Hematopoietic multipotent progenitor cell treated with erythropoietin and hydrocortisone succinate and interleukin-3 and kit ligand, for 17 days (in vitro differentiated cells): ENCODE measurements at places on chromosomes 2 and 18.
A peak's percentile ranks its signal among the peaks of the same experiment; 100 is the strongest.

DNA sequence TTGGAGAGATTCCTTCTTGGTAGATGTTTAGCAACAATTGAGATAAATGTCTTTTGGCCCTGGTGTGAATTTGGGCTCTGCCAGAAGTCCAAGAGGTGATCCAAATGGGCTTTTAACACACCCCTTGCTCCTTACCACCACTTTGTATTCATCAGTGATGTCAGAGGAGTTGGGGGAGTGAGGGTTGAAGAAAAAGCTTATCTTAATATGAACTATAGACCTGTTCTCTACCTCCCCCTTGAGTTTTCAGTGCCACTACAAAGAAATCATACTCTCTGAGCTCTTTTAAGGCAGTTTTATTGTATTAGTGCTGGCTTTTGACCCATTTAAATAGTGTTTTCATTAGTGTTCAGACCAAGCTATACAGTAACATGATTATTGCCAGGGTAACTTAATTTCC, 229.1 kb downstream of the PHLPP1 start:
- DNase-seq: no peak

DNA sequence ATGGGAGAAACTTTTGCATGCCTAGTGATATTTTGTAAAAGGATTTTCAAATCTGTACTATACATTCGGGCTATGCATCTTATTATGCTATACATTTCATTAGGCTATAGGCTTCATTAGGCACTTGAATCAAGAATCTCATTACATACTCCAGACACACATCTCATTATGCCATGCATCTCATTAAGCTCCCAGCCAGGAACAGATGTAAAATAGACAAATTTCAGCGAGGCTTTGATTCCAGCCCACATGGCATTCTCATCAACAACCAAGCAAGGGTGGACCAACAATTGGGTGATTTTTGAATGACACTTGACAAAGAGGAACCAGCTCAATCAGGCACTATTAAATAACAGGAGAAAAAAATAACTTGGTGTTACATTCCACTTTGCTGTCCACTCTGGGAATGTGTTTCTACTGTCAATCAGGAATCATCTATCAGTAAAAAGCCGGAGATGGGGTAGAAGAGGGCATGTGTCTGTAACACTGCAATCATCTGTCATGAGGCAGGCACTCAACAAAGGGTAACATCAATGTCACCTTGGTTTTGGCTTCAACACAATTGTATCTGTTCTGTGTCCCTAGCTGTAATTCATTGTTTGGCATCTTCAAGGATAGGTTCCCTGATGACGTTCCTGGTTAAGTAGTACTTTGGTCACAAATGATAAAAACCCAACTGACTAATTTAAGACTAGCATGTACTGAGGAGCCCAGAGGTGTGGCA, 498.6 kb downstream of the EPHA4 start:
- DNase-seq: no peak

DNA sequence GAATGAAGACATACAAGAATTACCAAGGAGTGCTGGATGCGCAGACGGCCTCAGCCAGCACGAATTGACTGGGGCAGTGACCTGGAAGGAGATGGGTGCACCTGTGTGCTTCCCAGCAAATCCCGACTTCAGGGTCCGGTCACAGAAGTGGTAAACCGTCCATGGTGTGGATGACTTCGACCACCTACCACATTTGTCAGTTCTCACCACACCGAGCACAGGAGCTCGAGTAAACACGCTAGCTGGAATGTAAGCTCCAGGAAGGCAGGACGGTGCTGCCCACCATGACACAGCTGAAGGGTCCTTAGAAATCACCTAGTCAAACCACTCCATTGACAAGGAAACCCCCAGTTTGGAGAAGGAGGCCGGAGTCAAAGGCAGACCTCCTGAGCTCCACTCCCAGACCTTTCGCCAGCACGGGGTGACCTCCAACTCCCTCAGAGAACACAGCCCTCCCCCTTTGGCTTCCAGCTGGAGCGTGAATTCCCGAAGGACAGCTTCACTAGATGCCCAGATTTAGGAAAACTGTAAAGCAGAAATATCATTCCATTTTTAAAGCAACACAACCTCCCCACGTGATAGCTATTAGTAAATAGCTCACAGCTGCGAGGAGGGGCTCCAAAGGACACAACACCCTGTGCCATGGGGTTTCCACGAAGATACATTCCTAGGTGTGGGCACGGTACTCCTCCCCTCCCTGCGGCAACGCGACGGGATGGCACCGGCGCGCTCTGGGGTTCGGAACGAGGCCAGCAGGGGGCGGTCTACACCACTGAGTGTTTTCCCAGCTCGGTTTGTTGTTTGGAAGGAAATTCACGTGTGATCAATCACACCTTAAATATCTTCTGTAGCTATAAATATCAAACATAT, 34.1 kb upstream of the GNAL start:
- peak; percentile 15 for DNase-seq

DNA sequence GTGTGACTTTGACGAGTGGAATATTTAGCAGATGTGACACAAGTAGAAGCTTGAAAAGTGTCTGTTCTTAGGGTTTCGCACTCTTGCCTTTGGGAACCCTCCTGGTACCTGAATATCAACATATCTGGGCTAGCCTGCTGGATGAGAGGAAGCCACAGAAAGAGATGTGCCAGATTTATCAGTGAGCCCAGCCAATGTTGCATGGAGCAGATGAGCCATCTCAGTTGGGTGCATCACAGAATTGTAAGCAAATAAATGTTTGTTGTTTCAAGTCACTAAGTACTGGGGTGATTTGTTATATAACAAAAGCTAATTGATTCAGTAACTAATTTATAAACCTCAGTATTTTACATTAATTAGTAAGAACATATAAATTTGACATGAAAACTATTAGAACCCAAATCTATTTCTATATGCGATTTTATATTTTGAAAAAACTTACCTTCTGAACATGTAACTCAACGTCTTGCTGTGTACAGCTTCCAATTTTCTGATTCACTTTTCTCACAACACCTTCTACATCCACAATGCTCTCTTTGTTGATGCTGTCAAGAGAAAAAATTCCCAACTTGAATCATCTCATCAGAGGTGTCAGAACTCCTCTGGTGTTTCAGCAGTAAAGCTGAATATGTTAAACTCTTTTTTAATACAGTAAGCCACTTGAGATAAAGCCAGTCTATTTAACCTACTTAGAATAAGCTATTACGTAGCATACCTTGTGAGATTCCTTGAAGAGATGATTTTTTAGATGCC, 42.3 kb downstream of the DARS1 start:
- no peak for DNase-seq

DNA sequence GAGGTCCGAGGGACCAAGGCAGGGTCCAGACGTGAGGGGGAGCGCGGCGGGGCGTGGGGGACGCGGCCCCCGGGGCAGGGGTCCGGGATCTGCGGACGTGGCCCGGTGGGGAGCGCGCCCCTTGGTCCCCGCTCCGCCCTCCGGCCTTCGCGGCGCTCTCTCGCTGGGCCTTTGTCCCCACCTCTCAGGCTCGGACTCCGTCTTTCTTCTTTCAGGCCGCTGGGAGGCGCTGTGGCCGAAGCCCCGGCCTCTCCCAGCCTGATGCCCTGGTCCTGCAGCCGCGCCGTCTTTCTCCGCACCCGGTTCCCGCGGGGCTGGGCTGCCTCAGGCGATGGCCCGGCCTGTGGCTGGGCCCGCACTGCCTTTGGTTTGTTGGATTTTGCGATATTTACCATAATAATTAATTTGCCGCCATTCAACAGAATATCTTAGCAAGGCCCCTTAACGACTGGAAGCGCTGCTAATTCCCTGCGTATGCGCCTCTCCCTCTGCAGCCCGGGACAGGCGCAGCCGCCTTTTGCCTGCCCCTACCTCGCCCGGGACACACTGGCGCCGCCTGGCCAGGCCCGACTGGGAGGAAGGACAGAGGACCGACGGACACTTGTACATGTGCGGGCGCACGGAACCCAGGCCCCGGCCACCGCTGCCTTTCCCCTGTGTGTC, 10.8 kb downstream of the SIX3 start:
- no peak for DNase-seq

GRCh38 chr18:75208155-75208835, 644 bp downstream of the PTGR3 start:
- no peak for DNase-seq

DNA sequence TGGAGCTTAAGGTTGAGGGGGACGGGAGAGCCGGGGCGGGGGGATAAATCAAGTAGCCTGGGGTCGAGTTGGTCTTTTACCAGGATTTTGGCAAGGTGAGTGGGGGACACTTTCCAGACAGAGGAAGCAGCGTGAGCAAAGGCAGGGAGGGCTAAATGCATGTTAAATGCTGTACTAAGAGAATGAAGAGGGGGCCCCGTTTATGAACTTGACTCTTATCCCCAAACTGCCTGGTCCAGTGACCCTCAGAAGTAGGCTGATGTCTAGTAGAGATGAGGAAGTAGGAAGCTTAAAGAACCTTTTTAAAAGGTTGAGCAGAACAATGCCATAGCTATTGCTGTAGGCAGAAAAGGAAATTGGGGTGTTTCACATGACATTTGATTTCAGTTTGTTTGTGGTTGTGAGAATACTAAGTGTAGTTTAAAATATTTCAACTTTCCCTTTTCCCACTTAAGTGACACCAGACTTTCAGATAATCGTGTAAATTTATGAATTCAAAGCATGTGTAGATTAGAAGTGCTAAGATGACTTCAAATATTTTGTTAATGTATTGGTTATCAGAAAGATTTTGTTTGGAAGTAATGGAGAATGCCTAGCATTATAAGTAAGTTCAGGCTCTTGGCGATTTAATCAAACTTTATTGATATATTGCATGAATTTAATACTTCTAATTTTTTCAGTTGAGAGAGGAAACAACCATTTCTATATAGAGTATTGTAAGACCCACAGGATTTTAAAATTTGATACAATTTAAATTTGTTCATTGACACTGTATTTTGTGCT, 1.8 kb downstream of the REL start:
- DNase-seq: peak; percentile 54

DNA sequence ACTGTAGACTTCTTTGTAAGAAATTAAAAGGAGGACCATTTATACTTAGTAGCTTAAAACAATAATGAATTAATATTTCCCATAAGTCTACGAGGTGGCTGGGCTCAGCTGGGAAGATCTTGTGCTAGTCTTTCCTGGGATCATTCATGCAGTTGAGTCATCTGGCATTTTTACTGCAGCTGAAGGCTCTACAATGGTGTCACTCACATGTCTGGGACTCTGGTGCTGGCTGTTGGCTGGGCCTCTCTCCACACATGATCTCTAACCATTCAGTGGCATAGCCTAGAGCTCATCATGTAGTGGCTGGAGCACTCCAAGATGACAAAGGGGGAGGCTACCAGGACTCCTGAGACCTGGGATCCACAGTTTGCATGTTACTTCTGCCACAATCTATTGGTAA, 35.5 kb downstream of the CLASP1 start:
- no peak for DNase-seq

- no peak for DNase-seq
Observed at GRCh38 chr2:240985881-240986786, 12.3 kb upstream of the SNED1 start.

- no peak for DNase-seq
Observed at GRCh38 chr2:75287624-75288316, 88.5 kb upstream of the TACR1 start.

- no peak for DNase-seq
Observed at GRCh38 chr2:236217926-236218325, 46.3 kb downstream of the ASB18 start.

GRCh38 chr2:8976442-8977259, 26.8 kb downstream of the MBOAT2 start:
- DNase-seq: peak; percentile 52

DNA sequence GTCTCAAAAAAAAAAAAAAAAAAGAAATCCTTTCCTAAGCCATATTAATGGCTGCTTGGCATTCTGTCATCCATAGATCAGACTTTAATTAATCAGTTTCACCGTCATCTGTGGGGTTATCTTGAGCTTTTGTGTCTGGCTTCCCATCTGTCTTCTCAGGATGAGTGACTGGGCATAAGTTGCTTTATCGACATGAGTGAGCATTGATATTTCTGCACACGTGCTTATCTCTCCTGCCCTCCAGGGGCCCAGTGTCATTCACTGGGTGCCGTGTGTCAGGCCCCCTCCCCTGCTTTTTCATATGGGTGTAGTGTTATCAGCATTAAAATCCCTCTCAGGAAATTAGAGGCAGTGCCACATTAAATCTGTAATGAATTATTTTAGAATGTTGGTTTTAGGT, 65.6 kb downstream of the SH3BP4 start:
- DNase-seq: no peak
